ENCODE measurements at places on chromosomes 7 and 10.

DNA sequence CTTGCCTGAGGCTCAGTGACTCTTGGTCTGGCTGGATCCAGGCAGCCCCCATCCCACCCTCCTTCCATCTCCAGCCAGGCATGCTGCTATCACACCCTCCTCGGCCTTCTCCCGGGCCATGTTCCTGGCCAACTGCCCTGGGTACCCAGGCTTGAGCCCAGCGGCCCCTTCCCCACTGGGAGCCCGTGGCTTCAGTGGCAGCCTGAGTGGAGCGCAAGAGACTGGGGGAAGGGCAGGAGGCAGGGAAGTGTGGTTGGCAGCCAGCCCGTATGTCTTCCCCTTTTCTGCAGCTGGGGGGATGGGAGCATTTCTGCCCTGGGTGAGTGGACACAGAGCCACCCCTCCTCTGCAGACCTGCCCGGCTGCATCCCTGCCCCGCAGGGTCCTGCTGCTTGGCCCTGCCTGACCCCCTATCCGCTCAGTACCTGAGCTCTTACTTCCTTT lies 148.5 kb downstream of the ARHGAP22 start:
- peak; percentile 16 for DNase-seq

DNA sequence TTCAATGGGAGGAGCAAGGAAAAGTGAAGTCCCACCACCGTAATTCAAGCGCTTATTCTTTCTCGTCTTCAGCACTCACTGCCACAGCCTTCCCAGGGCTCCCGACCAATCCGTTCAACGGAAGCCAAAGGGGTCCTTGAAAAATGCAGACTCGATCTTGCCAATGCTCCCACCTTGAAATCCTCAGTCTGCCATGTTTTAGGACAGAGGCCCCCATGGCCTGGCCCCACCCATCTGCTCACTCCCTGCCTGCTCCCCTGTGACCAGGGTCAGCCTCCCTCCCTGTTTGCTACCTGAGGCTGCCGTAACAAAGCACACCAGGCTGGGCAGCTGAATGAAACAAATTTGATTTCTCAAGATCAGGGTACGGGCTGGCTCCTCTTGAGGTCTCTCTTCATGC lies 3.0 kb upstream of the DNAAF5 start:
- DNase-seq: no peak

- no peak for DNase-seq
These were observed 2.6 kb upstream of the ATXN7L1 start for GRCh38 chr7:105878746-105879605.

DNA sequence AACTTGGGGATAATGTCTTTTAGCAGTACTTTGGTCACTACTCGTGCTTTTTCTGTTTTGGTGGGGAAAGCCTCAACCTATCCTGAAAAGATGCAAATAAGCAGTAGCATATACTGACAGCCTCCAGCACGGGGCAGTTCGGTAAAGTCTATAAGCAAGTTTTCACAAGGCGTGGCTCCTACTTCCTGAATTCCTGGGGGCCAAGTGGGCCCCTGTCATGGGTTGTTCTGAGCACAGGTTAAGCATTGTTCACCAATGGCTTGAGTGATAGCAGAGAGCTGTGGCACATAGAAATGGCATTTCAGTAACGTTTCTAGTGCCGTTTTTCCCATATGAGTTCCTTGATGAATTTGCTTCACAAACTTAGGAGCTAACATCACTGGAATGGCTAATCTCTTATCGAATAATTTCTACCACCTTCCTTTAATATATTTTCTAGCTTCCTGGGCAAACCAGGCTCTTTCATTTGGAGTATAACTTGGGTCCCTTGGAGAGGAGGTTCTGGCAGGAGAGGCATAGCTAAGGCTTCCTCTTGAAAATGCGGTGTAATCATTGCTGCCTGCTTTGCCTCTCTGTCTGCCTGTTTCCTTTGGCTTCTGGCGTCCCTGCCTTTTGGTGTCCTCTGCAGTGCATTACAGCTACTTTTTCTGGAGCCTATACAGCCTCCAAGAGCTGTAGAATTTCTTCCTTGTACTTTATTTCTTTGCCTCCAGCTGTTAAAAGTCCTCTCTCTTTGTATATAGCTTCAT lies 11.7 kb upstream of the ZNF239 start:
- DNase-seq: no peak

GRCh38 chr10:31927565-31927883 lies 1.1 kb downstream of the ARHGAP12 start:
- peak; percentile 74 for DNase-seq

DNA sequence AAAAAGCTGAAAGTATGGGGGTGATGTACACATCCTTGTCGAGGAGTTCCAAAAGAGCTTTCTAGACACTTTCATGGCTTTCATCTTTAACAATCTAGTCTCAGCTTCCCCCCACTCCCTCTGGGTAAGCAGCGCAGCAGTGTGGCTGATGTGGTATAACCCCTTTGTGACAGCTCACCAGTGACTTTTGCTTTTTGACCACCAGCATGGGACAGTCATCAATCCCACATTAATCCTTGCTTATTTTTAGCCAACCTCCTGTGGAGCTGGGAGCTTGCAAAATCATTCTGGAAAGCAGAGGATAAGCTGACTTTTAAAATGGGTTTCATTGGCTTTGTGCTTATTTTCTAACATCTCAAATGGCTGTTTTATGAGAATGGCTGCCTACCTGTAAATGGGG lies 272.7 kb downstream of the HDAC9 start:
- no peak for DNase-seq

GRCh38 chr7:73820013-73820412 lies 10.8 kb upstream of the CLDN4 start:
- DNase-seq: no peak

GRCh38 chr10:68471063-68471585 lies 649 bp downstream of the DNA2 start:
- DNase-seq: peak; percentile 25

- DNase-seq: no peak
These were observed 596.5 kb upstream of the POT1 start for GRCh38 chr7:125526092-125526491.

GRCh38 chr7:140697447-140698143 lies 1.1 kb downstream of the NDUFB2 start:
- no peak for DNase-seq

DNA sequence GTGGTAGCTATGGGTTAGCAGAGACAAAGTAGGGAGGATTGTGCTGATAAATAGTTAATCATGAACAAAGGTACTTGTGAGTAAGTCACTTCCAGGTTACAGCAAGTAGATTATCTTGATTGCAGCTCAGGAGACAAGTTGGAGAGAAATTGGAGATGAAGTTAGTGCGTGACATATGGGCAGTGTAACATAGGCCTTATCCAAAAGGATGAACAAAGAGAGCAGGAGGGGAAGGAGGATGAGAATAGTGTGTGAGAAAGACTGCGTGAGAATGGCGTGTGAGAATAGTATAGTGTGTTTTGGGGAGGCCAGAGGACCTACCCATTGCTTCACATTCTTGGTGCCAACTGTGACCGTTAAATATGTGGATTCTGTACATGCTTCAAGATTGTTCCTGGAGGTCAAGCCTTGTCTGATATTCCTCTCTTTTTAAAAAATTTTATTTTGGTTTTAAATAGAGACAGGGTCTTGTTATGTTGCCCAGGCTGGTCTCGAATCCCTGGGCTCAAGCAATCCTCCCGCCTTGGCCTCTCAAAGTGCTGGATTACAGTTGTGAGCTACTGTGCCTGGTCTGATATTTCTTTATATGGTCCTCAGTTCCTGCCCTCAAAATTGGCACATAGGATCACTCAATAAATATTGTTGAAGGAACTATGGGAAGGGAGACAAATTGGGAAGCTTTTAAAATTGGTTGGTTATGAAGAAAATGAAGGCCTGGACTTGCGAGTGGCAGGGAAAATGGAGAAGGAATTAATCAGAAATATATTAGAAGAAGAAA lies 3.2 kb downstream of the VCL start:
- DNase-seq: no peak

All from NAMALWA (cell line).